Nucleus accumbens (tissue), 56 donors: ENCODE measurements at places on chromosomes 5 and 9.
A peak's percentile ranks its signal among the peaks of the same experiment; 100 is the strongest.

DNA sequence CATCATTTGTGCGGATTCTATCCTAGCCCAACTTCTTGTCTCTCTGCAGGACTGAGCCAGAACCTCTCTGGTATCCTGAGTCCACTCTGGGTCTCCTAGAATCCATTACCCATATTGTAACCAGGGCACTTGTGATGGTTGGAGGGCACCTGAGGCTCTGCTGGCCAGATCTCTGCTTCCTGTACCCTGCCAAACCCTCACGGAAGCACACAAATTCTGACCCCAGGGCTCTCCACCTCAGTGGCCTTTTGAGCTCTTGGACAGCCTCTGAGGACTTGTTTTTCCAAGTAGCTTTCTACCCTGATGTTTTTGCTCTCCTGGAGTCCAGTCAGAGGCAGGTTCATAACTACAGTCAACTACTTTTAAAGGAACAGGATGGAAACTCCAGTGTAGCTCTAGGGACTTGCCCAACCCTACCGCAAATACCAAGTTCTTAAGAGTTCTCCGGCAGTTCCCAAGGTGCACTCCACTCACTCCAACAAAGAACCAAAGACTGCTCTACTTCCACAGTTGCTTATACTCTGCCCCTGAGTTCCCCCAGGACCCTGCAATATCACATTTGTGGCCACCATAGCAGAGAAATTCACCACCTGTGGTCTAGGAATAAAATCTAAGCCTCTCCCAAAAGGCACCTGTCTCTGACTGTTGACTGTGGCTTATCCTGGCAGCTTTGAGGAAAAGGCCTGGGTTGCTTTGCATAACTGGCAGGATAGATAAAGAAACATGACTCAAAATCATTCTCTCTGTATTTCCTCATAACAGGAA lies 9.6 kb downstream of the PIP5K1B start:
- no peak for DNase-seq

- DNase-seq = no peak
Observed at GRCh38 chr5:149153751-149154610, 12.7 kb downstream of the ABLIM3 start.

- no peak for DNase-seq
Observed at GRCh38 chr5:156686380-156686779, 163.7 kb upstream of the PPP1R2B start.

DNA sequence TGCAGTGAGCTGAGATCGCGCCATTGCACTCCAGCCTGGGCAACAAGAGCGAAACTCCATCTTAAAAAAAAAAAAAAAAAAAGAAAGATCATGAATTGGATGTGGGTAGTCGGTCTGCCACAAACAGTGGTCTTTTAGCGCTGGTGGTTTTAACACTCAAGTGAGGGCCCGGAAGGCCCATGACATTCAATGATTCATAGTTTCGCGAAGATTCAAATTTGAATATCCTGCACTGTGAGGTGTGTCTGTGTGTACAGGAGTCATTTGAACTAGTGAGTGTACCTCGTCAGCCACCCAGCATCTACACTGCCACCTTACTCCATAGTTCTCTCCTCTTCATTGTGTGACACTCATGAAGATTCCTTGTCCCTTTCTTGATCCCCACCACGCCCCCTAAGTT lies 41.3 kb downstream of the CFAP77 start:
- no peak for DNase-seq

GRCh38 chr5:153490118-153491037 lies at the start of gene GRIA1:
GRIA1 (plus strand) TSS chr5:153490670.
- no peak for DNase-seq

GRCh38 chr9:22855980-22856379 lies 409.4 kb downstream of the DMRTA1 start:
- no peak for DNase-seq

DNA sequence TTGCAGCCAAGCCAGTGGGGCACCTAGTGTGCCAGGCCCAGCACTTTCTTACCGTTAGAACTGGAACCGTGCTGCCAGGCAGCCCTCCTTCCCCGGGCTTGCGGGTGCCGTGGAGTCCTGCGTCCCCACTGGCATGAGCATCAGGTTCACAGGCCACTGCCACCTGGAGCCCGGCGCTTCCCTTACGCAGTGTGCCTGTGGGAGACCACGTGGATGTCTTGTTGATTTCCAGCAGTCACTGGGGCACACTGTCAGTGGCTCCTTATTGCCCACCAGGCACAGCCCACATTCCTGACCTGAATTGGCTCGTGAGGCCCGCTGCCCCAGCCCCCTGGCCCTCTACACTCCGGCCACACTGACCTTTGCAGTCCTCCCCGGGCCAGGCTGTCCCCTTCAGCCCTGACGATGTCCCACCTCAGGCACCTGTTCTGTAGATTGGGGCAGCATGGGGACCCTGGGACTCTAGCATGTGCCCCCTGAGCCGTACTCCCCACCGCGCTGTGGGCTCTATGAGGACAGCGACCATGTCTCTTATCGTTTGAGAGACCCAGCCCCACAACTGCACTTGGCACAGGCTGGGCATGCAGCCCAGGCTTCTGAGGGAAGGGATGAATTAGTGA lies 10.4 kb upstream of the CEL start:
- no peak for DNase-seq

DNA sequence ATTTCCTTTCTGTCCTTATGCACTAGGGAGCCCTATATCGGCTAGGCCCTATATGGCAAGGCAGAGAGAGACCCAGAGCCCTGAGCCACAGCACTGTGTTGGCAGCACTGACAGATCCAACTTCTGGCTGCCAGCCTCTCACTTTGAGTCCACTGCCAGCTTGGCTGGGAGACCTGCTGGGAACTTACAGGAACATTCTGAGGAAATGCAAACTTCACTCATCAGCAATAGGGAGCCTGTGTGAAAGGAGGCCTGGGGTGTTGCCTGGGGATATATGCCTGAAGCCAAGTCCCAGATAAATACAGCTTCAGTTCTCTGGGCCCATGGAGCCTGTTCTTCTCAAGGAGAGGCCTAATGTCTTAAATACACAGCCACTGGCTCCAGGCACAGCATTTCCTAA lies 78.0 kb downstream of the ADRB2 start:
- DNase-seq = no peak

- no peak for DNase-seq
Observed at GRCh38 chr9:29775491-29775890, 2202.2 kb upstream of the C9orf72 start.

- no peak for DNase-seq
Observed at GRCh38 chr5:95080441-95080840, 204.5 kb downstream of the MCTP1 start.

DNA sequence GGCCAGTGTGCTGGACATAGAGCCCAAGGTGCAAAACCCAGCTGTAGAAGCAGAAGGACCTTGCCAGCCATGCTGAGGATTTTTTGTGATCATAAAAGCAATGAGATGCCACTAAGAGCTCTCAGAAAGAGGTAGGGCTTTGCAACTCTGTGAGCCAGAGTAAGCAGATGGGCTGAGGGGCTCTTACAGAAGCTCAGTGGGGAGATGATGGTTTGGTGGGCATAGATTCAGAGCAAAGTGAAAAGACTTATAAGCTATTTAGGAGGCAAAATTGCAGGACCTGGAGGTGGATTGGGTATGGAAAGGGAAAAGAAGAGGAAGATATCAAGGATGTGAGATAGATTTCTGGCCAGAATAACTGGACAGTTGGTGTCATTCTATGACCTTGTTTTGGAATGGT lies 302.0 kb downstream of the NTRK2 start:
- DNase-seq = no peak

DNA sequence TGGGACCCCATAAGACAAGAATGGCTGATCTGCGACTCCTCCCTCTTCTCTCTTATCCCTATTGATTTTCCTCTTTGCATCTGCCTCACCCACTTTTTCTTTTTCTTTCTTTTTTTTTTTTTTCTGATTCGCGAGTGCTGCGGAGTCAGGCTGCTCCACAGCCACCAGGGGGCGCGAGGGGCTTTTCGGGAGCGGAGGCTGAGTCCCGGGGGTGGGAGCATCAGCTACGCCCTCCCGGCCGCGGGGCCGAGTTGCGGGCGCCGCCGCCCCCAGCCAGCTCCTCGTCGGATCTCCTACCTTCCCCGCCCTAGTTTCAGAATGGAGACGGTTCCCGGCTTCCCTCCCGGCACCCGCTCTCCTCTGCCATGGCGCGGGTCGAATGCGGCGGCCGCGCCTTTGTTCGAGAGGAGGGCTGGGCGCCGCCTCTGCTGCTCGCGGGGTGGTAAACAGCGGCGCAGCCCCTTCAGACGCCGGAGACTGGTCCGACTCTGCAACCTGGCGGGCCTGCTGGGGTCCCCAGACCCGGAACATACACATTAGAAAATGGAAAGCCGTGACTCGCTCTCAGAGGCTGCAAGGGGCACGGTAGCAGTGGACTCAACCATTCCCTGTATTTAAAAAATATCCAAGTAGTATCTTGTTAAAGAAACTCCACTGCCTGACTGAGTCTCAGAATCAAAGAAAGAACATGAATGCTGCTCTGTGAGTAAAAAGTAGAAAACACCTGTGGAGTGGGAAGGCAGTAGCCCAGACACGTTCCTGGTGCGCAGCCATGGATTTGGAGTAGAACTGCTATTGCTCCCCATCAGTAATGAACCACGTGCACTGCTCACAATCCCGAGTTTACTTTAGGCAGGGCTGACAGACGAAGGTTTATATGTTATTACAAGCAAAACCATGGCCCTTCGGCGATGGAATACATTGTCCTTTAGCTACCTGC lies 55.7 kb downstream of the DPYSL3 start:
- DNase-seq = peak; percentile 20

GRCh38 chr5:157859227-157859575 lies 256 bp upstream of the CLINT1 start:
- DNase-seq = no peak

- DNase-seq = no peak
Observed at GRCh38 chr9:83434254-83434653, 103.9 kb downstream of the FRMD3 start.

DNA sequence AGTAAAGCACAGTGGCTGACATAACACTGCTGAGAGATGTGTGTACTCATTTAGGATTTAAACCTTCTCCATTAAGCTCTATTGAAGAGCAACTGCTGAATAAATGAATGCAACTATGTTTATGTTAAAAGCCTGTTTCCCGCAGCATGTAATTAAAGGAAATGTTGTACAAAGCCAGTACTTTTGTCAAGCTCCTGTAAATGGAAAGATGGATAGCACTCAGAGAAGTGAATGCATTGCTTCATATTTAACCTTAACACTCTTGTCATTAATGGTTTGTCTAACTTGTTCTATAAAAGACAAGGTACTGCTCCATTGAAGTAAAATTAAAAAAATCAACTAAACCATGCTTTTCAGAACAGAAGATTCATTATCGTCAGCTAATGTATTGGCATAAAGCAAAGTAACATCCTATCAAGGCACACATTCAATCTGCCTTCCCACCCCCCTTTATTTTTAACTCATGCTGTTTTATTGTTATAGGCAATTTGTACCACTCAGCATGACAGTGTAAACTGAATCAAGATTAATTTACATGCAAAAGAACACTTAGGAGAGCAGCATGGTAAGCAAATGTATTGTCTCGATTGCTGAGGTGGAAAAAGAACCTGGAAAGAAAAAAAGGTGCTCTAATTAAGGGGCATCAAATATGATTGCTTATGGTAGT lies 240.9 kb upstream of the TBCA start:
- no peak for DNase-seq

DNA sequence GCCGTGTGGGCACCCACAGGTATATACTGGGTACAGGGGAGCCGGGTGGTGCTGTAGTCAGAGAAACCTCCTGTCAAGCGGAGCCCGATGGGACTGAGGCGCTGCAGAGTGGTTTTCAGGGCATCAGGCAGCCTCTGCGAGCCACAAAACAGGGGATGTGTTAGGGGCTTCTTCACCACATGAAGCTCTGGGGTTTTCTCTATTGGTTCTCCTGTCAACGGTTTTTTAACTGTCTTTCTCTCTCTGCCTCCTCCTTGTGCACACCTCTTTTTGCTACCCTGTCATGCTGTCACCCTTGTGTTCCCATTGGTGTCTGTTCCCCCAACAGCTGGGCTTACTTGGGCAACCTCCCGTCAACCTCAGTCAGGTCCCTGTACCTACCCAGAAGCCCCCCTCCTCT lies 19.9 kb downstream of the RALGPS1 start:
- DNase-seq = no peak

GRCh38 chr9:136943291-136944211 lies 987 bp downstream of the FBXW5 start:
- DNase-seq = no peak

DNA sequence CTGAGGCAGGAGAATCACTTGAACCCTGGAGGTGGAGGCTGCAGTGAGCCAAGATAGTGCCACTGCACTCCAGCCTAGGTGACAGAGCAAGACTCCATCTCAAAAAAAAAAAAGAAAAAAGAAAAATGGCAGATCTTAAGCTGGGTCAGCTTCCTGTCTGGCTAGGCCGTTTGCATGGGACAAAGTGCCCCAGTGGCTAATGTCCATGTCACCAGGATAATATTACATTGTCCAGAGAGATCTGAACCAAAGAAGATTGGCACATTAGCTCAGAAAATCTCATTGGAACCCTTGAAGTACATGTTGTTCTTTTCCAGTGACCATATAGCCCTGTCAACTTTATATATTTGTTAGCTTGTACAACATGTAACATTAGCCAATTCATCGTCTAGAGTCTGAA lies 59.2 kb upstream of the DAB2IP start:
- no peak for DNase-seq

GRCh38 chr5:154652746-154653417 lies 102.3 kb upstream of the LARP1 start:
- no peak for DNase-seq

DNA sequence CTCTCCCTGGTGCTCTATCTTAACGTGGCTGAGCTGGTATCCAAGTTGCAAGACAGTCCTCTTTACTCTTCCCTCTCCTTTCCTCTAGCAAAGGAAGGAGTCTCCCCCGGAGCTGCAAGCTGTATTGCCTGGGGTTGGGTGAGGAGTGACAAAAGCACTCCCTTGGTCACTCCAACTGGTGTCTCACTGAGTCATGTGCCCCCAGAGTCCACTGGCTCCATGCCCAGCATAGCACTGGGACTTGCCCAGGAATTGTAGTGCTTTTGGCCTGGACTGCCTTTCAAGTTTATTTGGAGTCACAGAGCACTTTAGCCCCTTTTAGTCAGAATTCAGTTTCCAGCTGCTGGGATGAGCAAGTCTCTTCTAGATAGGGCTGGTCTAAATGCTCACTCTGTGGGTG lies 82.6 kb upstream of the FST start:
- no peak for DNase-seq

DNA sequence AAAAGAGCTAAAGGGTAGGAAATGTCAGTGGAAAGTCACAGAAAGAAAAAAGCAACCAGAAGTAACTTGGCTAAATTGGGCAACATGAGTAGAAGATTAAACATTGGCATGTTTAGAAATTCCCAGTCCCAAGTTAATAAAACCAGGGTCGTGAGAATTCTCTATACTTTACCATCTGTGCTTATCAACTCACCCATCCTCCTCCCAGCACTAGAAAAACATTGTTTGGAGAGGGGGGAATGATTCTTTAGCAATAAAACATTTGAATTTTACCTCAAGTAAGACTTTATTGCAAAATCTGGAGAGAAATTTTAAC lies 79.6 kb downstream of the PRKACG start:
- DNase-seq = no peak

DNA sequence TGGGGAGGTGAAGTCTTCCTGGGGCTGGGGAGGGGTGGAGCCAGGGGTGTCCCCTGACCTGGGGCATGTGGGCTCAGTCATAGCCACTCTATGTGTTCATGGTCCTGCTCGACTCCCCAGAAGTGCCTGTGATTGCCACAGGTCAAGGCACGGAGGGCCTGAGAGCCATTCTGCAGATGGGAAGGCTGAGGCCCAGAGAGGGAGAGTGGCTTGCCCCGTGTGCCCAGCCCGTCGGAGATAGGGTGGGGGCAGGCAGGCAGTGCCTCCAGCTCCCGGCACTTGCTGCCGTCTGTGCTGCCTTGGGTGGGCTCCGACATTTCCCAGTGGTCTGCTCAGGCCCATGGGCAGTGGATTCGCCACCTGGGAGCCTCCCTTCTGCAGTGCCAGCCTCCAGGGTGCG lies 74.0 kb downstream of the RXRA start:
- no peak for DNase-seq
